CD14-positive monocyte (primary cell): ENCODE measurements at places on chromosomes 6 and 20. TPM values are rescaled to one million over a fixed set of nuclear protein-coding genes. Genes with fewer than 3 reads are reported as not detected.

DSP gene
- not detected in 2 replicates for polyA plus RNA-seq

EPPIN gene
- not detected for polyA plus RNA-seq

CALHM5 gene
- polyA plus RNA-seq: 0.01 TPM in 1 of 2 replicates, not detected in the other

TRAPPC3L gene
- 0.17 TPM for polyA plus RNA-seq

WDR27 gene
- polyA plus RNA-seq: 2.0 TPM

HLA-DQA2 gene
- polyA plus RNA-seq: 0.24 TPM

GFOD1 gene
- 5.4 and 8.7 TPM in 2 replicates for polyA plus RNA-seq

MEI4 gene
- not detected for polyA plus RNA-seq

WFDC10B gene
- not detected for polyA plus RNA-seq

ADGRF5 gene
- polyA plus RNA-seq: not detected

ID4 gene
- not detected for polyA plus RNA-seq

LGSN gene
- polyA plus RNA-seq: not detected

INSM1 gene
- polyA plus RNA-seq: not detected

MATN4 gene
- not detected in 2 replicates for polyA plus RNA-seq

PRSS16 gene
- polyA plus RNA-seq: not detected
